ENCODE measurements at places on chromosomes 4 and X.
A peak's percentile ranks its signal among the peaks of the same experiment; 100 is the strongest.

DNA sequence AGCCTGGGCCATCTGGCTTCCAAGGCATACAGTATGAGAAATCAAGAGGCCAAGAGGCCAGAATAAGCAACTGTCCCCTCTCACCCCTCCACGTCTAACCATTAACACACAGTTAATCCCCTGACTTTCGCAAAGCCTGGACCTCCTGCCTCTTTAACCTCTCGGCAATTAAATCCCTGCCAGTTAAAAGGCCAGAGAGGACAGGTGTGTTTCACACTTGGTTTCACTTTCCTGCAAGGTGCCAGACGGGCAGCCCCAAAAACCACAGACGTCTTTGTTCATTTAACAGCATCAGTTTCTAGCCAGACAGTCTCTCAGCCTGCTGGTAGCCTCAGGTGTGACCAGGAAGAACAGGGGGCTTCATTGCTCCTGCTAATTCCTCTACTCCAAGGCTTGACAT lies 91.1 kb upstream of the KIT start:
- H3K4me3 ChIP-seq, result no peak overlapping the region
- H3K36me3 ChIP-seq, result no peaks in the 10 kb centered on the region
- no peak for DNase-seq

DNA sequence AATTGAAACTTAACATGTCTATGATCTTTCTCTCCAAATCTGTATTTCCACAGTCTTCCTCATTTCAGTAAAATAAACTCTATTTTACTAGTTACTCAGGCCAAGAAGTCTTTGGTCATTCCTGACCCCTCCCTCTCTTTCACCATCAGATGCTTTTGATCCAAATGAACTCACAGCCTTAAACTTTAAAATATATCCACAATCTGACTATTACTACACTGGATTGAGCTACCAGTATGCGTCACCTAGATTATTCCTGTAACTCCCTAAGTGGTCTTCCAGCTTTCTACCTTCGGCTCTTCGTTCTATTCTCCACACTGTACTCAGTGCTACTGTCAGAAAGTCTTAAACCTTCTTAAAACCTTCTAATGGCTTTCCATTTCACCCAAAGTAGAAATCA lies 195.1 kb downstream of the FBXW7 start:
- no peak for DNase-seq
- no peaks in the 10 kb centered on the region for H3K4me1 ChIP-seq
- H3K27me3 ChIP-seq, result no peaks in the 10 kb centered on the region
- H3K36me3 ChIP-seq, result peaks cover 15% of the 10 kb centered on the region
- H3K27ac ChIP-seq, result no peak overlapping the region

DNA sequence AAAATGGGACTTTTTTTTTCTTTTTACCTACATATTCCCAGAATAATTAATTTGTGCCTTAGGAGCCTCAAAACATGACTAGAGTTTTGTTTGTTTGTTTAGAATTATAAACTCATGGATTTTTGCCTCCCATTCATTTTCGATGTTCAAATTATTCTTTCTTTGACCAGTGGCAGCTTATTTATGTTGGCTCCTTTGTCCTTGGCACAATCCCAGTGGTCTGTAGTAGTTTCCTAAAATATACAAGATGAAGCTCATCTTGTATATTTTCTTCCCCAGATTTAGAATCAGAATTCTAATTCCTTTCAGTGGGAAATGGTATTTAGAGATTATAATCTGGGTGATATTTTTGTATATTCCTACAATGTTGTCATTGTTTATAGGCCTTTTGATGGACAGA lies 27.2 kb downstream of the DCK start:
- H3K4me1 ChIP-seq, result peaks cover 2% of the 10 kb centered on the region
- no peak overlapping the region for H3K27ac ChIP-seq
- peaks cover 39% of the 10 kb centered on the region for H3K36me3 ChIP-seq
- no peaks in the 10 kb centered on the region for H3K27me3 ChIP-seq
- H3K4me3 ChIP-seq, result no peak overlapping the region

DNA sequence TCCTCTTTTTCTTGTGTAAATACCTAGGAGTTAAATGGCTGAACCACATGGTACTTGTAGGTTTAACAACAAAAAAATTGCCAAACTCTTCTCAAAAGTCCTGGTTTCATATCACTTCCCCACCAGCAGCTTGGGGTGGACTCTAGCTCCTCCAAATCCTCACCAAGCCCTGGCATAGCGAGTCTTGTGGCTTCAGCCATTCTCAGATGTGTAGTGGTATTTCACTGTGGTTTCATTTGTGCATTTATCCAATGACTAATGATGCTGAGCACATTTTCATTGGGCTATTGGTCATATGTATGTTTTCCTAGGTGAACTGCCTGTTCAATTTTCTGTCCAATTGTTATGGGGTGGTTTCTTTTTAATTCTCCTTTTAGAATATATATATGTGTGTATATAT lies 249.3 kb downstream of the NLGN4X start:
- peaks cover 6% of the 10 kb centered on the region for H3K27me3 ChIP-seq
- H3K36me3 ChIP-seq, result no peaks in the 10 kb centered on the region
- no peak overlapping the region for H3K4me3 ChIP-seq
- no peak for DNase-seq
- no peaks in the 10 kb centered on the region for H3K4me1 ChIP-seq

DNA sequence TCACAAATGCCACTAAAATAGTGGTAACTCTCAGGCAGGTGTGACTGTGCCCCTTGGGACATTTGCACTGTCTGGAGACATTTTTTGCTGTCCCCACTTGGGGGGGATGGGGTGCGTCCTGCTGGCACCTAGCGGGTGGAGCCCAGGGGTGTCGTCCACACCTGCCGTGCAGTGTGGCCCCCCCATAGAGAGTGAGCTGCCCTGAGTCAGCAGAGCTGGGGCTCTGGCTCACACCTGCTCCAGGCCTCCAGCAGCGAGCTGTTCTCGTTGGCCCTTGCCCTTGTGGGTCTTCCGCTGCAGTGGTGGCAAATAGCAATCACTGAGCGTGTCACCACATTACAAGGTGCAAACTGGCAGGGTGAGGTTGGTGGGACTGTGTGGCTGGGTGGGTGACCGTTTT lies 64.6 kb downstream of the CLDN34 start:
- H3K4me1 ChIP-seq, result peaks cover 20% of the 10 kb centered on the region
- no peaks in the 10 kb centered on the region for H3K27me3 ChIP-seq
- H3K36me3 ChIP-seq, result peaks cover 14% of the 10 kb centered on the region
- DNase-seq, result no peak
- H3K4me3 ChIP-seq, result peak overlapping the region; percentile 66

DNA sequence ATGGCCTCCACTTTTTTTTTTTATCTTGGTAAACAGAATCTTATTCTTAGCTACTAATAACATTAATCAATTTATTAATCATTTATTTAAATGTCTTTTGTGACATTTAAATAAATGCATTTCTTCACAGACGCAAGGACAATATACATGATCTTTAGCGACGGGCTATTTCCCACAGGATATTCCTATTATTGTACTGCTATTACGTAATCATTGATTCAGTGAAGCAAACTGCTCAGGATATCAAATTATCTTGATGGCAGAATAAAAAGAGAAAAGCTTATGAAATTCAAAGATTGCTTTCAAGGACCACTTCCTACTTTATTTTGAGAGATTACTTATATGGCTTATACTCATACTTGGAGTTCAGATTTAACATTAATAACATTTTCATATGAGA lies 114.1 kb downstream of the FAM9B start:
- no peak overlapping the region for H3K4me3 ChIP-seq
- H3K27me3 ChIP-seq, result no peaks in the 10 kb centered on the region

DNA sequence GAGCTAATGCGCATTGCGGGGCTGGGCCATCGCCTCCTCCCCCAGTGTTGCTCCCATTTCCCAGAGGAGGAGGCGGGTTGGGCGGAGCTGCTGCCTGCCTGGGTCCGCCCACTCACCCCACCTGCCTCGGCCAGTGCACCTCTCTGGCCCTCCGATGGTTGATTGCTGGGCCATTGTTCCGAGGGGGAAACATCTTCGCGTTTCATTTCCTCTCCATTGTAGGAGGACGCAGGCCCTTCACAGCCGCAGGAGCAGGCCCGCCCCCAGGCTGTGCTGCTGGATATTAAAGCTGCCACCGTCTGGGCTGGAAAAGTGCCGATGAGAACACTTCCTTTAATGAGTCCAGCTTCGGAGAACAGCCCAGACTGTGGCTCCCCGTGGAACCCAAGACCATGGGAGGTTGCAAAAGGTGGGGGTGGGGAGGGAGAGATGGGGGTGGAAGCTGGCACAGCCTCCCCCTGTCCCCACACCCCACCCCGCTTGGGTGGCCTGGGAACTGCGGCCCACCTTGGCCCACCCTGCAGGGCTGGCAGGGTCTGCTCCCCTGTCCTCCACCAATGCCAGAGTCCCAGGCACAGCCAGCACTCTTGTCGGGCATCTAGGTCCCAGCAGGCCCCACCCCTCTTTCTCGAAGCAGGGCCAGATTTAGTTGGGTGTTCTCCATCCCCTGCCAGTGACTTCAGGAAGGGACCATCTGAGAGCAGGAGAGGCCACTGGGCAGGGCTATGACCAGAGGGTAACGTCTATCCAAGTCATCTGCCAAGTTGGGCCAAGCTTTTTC lies 96.6 kb downstream of the ADRA2C start:
- H3K27me3 ChIP-seq, result peaks cover 11% of the 10 kb centered on the region
- no peak for DNase-seq
- H3K4me3 ChIP-seq, result no peak overlapping the region
- no peaks in the 10 kb centered on the region for H3K4me1 ChIP-seq

Measured in stimulated activated naive B cell treated with anti-CD40 and anti-IgM and Interleukin-4, amounts not matched to agents 10 μg/mL and 1 μg/mL and 100 μg/mL, for 72 hours (primary cell).